ENCODE measurements at places on chromosomes 12 and 14. TPM values are rescaled to one million over a fixed set of nuclear protein-coding genes. Genes with fewer than 3 reads are reported as not detected.

PPP1R1A gene
- total RNA-seq, result 0.20 TPM

TPPP2 gene
- not detected for total RNA-seq

CDC42BPB gene
- total RNA-seq, result 92.4 TPM

PTCSC3 gene
- total RNA-seq, result not detected

GOLGA5 gene
- total RNA-seq, result 25.6 TPM

CCDC59 gene
- total RNA-seq, result 54.8 TPM

OTOGL gene
- not detected for total RNA-seq

RBP5 gene
- not detected for total RNA-seq

GRIN2B gene
- 4.5 TPM for total RNA-seq

SNRPF gene
- total RNA-seq, result 116 TPM

TSHR gene
- total RNA-seq, result not detected

FAM181A gene
- total RNA-seq, result not detected
